ENCODE measurements at places on chromosomes 3 and 15.
A peak's percentile ranks its signal among the peaks of the same experiment; 100 is the strongest.

- DNase-seq = no peak
Measured at GRCh38 chr3:61043156-61043555, 208.1 kb downstream of the FHIT start.

- DNase-seq = no peak
Measured at GRCh38 chr15:96182736-96183513, 147.6 kb upstream of the NR2F2 start.

GRCh38 chr3:78969483-78969882 is 798.3 kb downstream of the ROBO1 start:
- no peak for DNase-seq

- DNase-seq = no peak
Measured at GRCh38 chr3:172627057-172627809, 83.6 kb downstream of the NCEH1 start.

- DNase-seq = no peak
Measured at GRCh38 chr15:84591815-84592214, 9.0 kb upstream of the ZSCAN2 start.

GRCh38 chr15:35286721-35287120 is 201.6 kb upstream of the NANOGP8 start:
- DNase-seq = no peak

GRCh38 chr15:84955089-84955848 is 26.4 kb upstream of the PDE8A start:
- DNase-seq = peak; percentile 27

DNA sequence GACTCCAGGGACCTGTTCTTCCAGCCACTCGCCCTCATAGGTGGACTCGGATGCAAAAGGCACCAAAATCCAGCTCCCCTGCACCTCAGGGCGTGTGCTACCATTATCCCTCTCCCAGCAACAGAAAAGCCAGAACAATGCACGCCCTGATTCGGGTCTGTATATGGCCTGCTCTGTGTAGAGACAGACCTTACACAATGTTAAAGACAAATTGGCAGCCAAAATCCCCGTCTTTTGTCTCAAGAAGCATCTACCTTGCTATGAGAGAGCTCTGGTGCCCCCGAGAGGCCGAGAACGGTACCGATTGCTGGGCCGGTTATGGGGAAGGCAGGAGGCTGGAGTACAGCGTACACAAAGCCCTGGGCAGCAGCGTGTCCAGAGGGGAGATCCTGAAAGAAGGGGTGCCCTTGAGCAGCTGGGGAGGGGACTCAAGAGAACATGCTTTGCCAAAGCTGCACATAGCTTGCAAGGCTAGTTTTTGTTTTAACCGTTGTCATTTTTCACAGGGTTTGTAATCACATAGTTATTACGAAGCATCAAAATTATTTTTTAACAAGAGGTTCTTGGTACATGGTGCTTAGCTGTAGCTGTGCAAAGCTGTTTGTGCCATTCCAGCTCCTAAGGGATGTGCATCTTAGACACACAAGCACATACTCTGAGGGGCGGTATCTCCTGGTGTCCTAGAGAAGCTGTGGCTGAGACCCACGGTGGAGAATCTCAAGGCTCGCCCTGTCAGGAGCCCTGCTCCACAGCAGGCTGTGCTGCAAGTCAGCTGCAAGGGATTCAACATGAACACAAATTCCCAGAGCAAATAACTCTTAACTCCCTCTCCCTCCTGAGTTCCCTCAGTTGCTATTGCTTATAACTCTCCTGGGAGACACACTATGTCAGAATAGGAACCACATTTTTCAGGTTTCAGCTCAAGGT is 461.5 kb upstream of the PPP2R3A start:
- no peak for DNase-seq

GRCh38 chr15:35309886-35310285 is 224.8 kb upstream of the NANOGP8 start:
- no peak for DNase-seq

DNA sequence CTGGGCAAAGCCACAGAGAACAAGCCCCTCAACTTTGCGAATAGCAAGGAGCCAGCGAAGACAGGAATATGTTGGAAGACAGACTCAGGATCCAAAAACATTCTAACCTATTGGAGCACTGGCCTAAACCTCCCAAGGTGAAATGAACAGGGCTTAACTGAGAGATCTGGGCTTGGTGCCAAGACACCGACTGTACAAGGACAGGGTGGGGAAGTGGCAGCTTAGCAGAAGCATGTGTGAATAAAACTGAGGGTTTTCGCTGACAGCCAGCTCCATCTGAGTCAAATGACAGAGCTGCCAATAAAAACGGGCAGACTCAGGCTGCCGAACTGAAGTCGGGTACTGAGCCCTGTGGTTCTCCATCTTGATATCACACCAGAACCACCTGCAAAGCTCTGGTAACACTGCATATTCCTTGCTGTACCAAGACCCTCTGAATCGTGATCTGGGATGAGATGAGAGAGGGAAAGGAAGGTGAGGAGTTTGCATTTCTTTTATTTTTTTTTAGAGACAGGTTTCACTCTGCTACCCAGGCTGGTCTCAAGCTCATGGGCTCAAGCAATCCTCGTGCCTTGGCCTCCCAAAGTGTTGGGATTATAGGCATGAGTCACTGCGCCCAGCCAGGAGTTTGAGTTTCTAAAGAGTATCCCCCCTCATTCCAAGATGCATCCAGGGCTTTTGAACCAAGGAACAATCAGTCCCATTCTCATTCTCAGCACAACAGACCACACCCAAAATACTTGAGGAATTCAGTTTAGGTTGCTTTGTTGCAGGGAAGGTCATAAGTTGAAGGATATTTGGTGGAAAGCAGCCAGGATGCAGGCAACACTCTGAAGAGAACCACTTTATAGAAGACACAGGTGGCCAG is 6.0 kb upstream of the PLCB2 start:
- DNase-seq = peak; percentile 61

GRCh38 chr3:55243678-55244077 is 243.4 kb downstream of the WNT5A start:
- DNase-seq = no peak

DNA sequence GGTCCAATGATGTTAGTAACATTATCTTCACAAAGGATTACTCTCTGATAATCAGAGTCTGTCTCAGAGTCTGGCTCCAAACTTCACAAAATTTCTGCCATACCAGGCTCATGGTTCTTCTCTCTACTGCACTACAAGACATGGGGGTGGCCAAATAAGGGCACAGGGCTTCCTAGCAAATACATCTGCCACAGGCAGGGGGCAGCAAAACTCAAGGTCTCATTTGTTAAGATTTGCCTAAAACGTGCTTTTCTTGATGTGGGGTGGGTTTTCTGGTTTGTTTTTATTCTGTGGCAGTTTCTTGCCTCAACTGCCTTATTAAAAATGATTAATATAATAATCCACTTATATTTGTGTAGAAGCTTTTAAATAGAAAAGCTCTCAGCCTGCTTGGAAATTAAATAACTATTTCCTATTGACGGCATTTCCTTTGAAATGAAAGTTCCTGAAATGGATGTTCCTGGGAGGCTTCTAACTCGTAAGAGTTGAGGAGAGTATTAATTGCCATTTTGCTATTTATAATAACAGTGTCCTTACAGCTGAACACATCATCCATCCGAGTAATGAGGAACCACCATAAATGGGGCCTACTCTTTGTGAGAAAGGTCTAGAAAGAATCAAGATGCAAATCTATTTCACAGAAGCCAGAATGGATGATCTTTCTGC is 53.8 kb downstream of the SST start:
- DNase-seq = peak; percentile 42

GRCh38 chr15:69631005-69631404 is 178.4 kb downstream of the RPLP1 start:
- DNase-seq = no peak

All from CD4-positive, alpha-beta T cell treated with Interleukin-15 for 4 hours (primary cell).